Dermis microvascular lymphatic vessel endothelial cell (primary cell): ENCODE measurements at places on chromosomes 13 and 19.

GRCh38 chr19:46951171-46951986, 68.3 kb upstream of the NPAS1 start:
- DNase-seq = no peak

GRCh38 chr13:94988654-94989053, 276.3 kb upstream of the SOX21 start:
- DNase-seq = no peak

DNA sequence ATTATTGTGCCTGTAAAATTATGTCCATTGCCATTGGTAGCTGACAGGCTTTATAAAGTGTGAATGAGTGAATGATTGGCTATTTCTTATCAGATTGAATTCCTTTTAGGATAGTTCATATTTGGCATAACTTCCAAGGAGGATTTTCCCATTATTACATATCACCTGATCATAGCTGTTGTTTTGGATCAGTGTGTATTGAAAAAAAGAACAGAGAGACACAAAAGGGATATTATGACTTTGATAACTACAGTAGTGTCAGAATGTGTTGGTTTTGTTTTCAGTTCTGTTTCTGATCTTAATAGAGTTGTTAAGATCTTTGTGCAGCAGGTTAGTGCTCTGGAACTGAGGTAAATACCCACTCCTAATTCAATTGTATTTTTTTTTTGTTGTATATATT, 103.8 kb downstream of the LRCH1 start:
- DNase-seq = peak; percentile 67

DNA sequence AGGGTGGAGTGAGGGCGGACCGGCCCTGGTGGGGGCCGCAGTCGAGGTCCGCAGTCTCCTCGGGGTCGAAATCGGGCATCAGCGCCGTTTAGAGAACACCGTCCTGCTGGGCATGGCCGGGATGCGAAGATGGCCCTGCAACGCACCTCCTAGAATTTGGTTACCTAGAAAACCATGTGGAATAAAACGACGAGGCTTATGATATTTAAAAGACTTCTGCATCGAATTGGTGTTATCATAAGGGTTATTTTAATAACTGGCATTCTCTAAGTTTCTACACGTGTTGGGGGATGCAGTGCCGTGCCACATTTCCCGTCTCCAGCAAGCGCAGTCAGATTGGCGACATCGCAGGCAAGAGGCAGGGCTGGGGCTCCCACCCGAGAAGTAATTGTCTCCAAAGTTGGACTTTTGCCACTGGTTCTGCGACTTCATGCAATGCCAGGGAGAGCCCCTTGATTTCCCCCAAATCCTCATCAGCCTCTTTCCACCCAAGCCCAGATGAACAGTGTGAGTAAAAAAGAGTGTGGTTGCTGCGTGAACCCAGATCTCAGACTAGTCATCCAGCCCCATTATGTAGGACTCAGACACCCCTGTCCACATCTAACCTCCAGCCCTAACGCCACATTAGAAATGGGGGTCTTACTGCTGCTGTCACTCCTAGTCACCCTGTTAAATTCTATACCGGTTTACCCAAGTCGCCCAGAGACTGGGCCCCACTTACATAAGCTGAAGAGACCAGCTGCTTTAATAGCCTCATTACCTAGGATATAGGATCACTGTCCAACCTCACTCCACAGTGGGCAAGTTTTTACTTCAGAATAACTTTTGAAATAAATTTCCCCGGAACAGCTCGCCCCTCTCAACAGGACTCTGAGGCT, 571 bp upstream of the DHRS12 start:
- DNase-seq = no peak

DNA sequence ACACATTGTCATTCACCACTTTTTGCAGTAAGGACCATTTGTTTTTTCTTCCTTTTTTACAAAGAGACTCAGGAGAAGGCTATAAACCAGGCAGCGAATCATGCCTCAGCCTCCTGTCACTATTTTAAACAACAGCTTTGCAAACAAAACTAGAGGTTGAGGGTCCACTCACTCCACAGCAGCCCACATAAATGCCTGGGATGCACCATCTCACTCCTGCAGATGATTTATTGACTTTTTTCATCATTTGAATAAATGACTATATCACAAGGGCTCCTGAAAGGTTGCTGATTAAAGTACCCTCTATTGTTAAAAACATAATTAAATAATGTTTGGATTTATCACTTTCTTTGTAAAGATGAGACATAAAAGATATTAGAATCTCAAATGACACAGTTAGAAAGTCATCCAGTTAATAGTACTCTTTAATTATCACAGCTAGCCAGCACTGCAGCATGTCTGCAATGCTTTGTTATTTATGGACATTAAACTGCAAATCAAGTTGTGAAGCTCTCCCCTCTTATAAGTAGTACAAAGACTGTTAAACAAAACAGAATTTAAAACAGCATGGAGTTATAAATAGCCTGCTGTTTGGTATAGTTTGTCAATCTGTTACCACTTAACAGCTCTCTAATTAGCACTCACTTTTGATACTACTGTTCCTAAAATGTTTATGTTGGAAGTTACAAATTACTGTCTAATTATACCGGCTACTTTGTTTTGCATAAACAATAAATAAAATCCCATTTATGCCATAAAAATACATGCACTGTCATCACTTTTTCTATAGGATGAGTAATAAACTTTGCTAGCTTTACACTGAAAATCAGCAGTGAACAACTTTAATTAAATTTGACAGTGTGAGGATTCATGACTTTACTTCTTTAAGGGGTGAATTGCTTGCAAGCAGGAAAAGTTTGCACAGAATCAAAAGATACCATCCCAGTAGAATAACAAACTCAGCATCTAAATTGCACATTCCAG, 853.2 kb downstream of the UQCRFS1 start:
- DNase-seq = no peak

DNA sequence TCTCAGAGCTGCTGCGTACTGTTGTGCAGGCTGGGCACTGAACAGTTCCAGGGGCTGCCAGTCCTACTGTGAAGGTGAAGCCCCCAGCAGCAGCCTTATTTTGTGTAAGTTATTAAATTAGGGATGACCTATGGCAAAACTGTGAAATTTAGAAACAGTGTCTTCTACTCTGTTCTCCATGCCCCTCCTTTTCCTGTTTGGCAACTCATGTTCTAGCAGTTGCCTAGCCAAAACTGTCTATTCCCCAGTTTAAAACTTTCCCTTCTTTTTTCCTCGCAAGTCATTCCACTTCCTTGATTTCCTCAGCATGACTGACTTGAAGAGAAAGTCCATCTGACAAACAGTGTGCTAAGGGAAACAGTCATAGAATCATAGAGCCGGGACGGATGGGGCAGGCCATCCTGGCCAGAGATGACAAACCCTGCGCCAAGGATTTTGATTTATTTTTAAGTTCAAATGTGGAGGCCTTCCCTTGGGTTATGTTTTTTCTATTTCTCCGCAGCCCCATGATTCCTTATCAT, 78.1 kb upstream of the OLFM4 start:
- no peak for DNase-seq

- peak; percentile 70 for DNase-seq
These were observed 72.5 kb downstream of the RAP2A start for GRCh38 chr13:97506511-97506910.

GRCh38 chr13:29935309-29935981, 85.0 kb upstream of the UBL3 start:
- DNase-seq = no peak

DNA sequence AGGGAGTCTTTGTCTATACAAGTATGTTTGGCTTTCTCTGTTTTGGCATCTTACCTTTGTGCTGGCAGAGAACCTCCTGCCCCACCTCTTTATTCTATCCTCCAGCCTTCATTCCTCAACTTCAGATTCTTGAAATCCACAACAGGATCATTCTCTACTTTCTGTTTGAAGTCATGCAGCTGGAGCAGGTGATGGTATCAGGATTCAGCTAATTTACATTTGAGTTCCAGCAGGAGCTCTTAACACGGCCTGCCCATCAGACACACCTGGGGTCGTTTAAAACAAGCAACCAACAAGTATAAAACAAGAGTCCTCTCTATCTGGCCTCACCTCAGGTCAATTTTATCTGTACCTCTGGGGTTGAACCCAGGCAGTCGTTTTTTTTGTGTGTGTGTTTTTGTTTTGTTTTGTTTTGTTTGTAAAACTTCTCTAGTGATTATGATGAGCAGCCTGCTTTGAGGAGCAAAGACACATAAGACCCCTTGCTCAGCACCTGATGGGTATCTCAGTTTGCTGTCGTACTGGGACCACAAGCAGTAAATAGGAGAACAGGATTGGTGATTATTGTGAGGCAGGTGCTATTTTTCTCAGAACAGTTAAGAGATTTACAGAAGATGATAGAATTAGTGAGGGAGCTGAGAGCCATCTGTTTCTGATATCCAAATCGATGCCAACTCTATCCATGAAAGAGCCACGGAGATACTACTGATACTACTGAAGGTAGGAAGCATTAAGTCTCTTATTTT, 78.4 kb downstream of the GPC6 start:
- no peak for DNase-seq

DNA sequence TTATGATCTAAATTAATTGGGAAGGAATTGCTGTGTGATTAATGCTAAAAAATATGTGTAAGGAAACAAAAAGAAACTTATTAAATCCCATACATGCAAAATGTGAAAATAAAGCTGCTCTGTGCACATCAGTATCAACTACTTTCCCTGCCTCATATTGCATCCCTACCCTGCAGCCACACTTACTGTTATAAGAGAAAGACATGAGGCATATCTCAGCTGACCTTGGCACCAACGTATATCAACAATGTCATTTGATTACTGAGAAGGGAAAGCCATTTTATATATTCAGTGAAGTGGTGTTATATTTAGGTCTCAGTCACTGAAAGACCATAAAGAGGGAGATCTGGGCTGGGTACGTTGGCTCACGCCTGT, 585.1 kb downstream of the GPC6 start:
- DNase-seq = no peak

DNA sequence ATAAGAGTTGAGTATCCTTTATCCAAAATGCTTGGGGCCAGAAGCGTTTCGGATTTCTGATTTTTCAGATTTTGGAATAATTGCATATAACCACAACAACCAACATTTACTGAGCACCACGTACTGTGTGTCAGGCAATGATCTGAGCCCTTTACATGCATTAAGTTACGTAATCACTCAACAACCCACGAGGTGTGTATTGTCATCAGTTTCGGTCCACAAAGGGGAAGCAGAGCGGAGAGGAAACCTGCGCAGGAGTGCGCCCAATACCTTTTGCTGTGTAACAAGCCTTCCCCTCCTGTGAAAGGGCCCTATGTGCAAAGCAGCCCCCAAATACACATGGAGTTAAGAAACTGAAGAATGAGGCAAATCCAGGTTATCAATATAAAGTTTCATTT, 20.7 kb upstream of the NLRP12 start:
- DNase-seq = no peak

DNA sequence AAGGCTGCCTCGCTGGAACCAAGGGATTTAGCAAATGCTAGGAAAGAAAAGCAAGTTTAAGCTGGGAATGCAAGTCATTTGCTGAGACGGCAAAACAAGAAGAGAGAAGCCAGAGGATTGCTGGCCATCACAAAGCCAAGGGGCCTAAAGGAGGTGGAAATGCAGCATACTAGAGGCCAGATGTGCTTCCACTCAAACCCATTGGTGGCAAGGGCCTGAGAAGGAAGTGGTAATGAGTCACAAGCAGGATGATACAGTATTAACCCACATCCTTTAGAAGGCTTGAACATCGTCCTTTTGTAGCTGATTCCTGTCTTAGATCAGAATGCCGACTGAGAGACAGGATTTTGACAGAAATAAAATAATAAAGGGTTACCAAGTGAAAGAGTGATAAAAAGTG, 68.2 kb downstream of the ITGBL1 start:
- DNase-seq = peak; percentile 67
